ENCODE measurements at places on chromosomes 12 and 14. TPM values are rescaled to one million over a fixed set of nuclear protein-coding genes. Genes with fewer than 3 reads are reported as not detected.

Gene RHOJ
- 7.6 TPM for total RNA-seq

Gene OTOGL
- total RNA-seq = 0.08 TPM

- DNase-seq = no peak
Observed at GRCh38 chr14:90696720-90697119, 119.5 kb downstream of the TTC7B start.

Gene GPD1
- total RNA-seq = 3.4 TPM
